ENCODE measurements at places on chromosomes 3 and 15.

- DNase-seq: no peak
Measured at GRCh38 chr15:60454824-60455223, 24.1 kb downstream of the ICE2 start.

GRCh38 chr15:51260202-51260601 is 78.2 kb downstream of the CYP19A1 start:
- no peak for DNase-seq

- no peak for DNase-seq
Measured at GRCh38 chr15:101723171-101723873, 951 bp downstream of the TARS3 start.

- DNase-seq: no peak
Measured at GRCh38 chr3:49346797-49347251, 7.0 kb upstream of the USP4 start.

GRCh38 chr3:30609930-30610701 is 3.7 kb downstream of the TGFBR2 start:
- no peak for DNase-seq

DNA sequence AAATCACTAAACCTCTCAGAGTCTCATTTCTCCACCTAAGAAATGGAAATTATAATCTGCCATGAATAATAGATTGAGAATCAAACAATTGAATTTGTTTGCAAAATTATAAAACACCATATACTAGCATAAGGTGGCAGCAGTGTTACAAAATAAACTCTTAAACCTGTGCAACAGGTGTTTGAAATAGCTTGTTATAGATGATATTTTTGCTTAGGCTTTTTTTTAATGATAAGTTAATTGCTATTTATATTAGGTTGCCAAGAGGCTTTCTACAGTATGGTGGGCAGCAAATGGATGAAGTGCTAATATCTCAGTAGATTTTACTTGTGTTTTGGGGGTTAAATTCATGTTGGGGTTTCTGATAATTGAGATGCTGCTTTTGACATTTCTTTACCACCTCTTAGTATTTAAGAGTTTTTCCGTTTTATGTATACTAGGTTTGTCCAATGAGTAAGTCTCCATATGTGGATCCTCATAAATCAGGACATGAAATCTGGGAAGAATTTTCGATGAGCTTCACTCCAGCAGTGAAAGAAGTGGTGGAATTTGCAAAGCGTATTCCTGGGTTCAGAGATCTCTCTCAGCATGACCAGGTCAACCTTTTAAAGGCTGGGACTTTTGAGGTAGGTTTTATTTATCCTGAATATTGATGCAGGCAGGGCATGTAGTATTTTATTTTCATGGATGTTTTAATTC is 19.6 kb downstream of the NR1D2 start:
- no peak for DNase-seq

DNA sequence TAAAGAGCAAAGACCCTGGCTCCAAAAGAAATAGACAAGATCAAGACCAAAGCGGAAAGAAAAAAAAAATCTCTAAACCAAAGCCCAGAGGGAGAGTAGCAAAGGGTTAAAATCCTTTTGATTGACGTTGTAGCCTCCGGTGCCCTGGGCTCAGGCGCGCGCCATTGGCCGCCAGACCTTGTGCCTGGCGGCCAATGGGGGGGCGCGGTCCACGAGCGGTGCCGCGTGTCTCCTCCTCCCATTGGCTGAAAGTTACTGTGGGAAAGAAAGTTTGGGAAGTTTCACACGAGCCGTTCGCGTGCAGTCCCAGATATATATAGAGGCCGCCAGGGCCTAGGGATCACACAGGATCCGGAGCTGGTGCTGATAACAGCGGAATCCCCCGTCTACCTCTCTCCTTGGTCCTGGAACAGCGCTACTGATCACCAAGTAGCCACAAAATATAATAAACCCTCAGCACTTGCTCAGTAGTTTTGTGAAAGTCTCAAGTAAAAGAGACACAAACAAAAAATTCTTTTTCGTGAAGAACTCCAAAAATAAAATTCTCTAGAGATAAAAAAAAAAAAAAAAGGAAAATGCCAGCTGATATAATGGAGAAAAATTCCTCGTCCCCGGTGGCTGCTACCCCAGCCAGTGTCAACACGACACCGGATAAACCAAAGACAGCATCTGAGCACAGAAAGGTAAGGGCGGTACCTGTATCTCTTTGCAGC is at the start of gene HES1:
HES1 (plus strand) TSS at position 343 of the 713 bp plus-strand sequence; CDS start at position 576, 233 bp downstream.
- DNase-seq: no peak

- no peak for DNase-seq
Measured at GRCh38 chr3:52552089-52552488, 15.7 kb downstream of the UQCC5 start.

DNA sequence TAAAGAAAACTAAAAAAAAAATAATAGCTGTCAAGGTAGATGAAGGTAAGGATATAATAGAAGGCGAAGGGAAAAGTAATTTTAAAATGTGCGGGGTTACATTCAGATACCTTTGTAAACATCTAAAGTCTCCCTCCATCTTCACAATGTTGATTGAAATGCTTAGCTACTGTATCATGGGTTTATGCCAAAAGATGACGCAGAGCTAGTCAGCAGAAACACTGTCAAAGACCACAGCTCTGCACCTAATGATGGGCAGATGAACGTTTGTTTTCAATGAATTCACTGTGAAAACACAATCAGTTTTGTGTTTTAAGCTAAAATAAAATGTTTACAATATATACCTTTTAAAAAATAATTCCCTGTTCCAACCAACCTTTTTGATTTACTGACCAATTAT is 61.2 kb downstream of the RFTN1 start:
- no peak for DNase-seq

- peak; percentile 10 for DNase-seq
Measured at GRCh38 chr3:42247576-42248027, 18.4 kb downstream of the CCK start.

- no peak for DNase-seq
Measured at GRCh38 chr3:129336093-129336706, 57.5 kb downstream of the HMCES start.

- no peak for DNase-seq
Measured at GRCh38 chr3:171802590-171802956, 7.7 kb downstream of the PLD1 start.
